T-helper 17 cell (primary cell): ENCODE measurements at places on chromosomes 2 and 18. TPM values are rescaled to one million over a fixed set of nuclear protein-coding genes. Genes with fewer than 3 reads are reported as not detected.

Gene TUBA3D
- total RNA-seq, result not detected

Gene B3GNT2
- 39.1 TPM for total RNA-seq

Gene GCKR
- total RNA-seq, result not detected

DNA sequence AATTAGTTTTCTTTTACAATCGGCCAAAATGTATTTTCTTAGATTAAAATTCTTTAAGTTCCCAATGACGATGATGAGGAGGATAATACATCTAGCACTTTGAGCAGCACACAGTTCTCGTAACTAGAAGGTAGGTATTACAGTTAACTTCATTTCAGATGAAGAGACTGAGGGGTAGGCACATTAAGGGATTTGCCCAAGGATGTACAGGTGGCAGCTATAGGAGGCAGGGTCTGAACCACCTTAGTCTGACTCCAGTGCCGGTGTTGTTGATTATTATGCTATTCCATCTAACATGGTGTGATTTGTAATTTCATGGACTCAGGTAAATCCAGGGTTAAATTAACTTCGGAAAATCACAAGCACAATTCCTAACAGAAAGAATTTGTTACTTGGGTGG is 1.1 kb downstream of the CD28 start:
- DNase-seq, result no peak

GRCh38 chr2:20168048-20168726 is 56.7 kb downstream of the SDC1 start:
- no peak for DNase-seq

GRCh38 chr2:145748927-145749326 is 1229.0 kb upstream of the ZEB2 start:
- no peak for DNase-seq

GRCh38 chr2:45134014-45134413 is 124.8 kb upstream of the SIX2 start:
- DNase-seq, result no peak

DNA sequence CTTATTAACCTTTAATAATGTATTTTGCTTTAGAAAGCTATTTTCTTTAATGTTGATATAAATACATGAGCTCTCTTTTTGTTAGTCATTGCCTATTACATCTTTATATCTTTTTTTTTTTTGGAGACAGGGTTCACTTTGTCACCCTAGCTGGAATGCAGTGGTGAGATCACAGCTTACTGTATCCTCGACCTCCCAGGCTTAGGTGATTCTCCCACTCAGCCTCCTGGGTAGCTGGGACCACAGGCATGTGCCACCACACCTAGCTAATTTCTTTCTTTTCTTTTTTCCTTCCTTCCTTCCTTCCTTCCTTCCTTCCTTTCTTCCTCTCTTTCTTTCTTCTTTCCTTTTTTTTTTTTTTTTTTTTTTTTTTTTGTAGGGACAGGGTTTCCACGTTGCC is 15.4 kb downstream of the NAB1 start:
- no peak for DNase-seq

DNA sequence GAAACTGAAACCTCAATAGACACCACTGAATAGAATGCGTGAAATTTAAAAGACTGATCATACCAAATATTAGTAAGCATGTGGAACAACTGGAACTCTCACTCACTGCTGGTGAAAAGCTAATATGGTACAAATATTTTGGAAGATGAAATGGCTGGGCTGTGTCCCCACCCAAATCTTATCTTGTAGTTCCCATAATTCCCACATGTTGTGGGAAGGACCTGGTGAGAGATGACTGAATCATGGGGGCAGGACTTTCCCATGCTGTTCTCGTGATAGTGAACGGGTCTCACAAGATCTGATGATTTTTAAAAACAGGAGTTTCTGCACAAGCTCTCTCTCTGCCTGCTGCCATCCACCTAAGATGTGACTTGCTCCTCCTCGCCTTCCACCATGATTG is 32.0 kb upstream of the MYCN start:
- DNase-seq, result no peak

DNA sequence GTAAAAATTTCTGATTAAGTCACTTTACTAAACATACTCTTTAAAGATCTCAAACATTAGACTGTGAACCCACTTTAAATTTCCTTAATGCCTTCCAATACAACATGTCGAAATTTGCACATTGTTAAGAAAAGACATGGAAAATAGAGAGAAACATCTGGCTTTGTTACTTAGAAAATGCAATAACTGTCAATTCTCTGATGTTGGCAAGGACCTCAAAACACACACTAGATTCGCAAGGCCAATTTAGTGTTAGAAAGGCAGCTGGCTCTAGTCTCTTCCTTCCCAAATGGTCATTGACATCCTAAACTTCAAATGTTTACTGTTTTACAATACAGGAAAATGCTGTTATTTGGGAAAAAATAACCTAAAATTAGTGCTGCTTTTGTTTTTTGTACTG is 110.6 kb downstream of the UPP2 start:
- no peak for DNase-seq

DNA sequence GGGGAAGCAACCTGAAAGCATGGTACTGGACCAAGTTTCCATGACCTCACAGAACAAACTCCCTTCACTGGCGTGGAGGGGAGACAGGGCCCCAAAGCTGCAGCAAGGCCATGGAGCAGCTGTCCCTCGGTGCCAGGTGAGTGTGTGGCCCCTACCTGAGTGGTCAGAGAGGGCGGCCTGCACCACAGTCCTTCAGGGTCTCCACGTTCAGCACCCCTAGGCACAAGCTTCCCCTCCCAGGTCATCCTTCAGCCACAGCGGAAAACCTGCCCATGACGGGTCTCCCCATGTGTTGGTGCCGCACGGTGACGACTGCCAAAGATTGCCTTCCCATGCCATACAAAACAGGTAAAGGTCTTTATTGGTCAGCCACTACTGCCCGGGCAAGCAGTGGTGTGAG is 201.6 kb downstream of the MGAT5 start:
- no peak for DNase-seq

DNA sequence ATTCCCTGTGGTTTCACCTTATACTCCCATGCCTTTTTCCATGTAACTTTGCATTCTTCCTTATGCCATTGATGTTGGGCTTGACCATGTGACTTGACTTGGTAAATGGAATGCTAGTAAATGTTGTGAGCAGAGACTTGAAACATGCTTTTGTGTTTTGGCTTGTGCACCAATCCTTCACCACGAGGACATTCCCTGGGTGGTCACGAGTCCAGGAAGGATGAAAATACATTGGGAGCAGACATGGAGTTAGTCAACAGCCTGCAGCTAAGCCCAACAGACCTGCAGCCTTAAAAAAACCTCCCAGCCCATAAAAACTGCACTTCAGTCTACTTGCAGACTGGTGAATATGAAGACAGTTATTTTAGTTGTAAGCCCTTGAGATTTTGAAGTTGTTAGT is 116.5 kb upstream of the SPATS2L start:
- no peak for DNase-seq
